Esophagus mucosa (tissue), 1 donor: ENCODE measurements at places on chromosomes 7 and 10. TPM values are rescaled to one million over a fixed set of nuclear protein-coding genes. Genes with fewer than 3 reads are reported as not detected.

Gene TPST1
- total RNA-seq = 7.5 TPM

Gene MGMT
- 16.5 TPM for total RNA-seq

Gene COL26A1
- not detected for total RNA-seq

Gene PRPS1L1
- not detected for total RNA-seq

GRCh38 chr7:69367780-69368179 is 230.5 kb upstream of the AUTS2 start:
- ATAC-seq = no peak

DNA sequence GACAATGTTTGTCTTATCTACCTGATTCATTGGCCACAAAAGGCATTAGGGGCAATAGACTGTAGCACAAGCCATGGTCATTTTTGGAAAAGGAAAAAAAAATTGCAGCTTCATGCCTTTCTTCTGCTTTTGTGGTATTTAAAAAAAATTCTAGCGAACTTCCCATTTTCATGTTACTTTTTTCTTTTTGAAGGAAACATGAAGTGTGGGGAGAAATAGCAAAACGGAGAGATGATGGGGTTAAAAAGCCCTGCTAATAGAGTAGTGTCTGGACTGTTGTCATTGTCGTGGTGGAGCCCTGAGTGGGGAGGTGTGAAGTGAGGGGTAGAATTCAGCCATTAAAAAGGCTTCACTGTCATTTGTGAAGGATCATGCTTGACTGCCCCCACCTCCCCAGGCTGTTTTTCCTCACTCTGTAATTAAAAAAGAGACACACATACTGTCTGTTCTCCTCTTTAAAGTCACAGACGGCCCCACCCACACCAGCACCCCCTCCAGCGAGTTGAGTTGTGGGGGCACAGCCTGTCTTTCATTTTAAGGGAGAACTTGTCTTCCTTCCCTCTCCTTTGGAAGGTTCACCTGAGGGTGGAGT is 272.4 kb downstream of the CREB5 start:
- no peak for ATAC-seq

GRCh38 chr10:51920672-51921071 is 221.3 kb upstream of the CSTF2T start:
- ATAC-seq = no peak

GRCh38 chr10:47018026-47018735 is 107.0 kb downstream of the PTPN20 start:
- no peak for ATAC-seq
